Stimulated activated CD4-positive, alpha-beta T cell treated with anti-CD3 and anti-CD28 coated beads, Interleukin-4, amount 100 ng/mL, for 48 hours (primary cell): ENCODE measurements at places on chromosomes 11 and 22.

- DNase-seq: no peak
Observed at GRCh38 chr22:33124471-33124870, 66.3 kb upstream of the SYN3 start.

DNA sequence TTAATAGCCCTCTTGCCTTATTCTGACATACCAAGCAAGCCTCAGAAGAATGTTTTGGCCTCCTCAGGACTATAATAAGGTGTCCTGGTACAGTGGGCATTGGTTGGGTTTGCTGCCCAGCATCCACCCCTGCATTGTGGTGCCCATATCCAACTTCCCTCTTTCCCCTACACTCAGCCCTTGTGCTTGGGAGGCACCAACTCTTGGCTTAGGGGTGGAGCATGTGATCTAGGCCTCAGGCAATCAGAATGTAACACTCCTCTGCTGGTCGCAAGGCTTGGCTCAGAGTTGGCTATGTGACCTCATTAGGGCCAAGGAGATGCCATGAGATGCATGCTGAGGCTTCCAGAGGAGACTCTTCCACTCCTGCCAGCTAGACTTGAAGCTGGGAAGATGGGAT lies 123.0 kb downstream of the CSNK2A3 start:
- no peak for DNase-seq

DNA sequence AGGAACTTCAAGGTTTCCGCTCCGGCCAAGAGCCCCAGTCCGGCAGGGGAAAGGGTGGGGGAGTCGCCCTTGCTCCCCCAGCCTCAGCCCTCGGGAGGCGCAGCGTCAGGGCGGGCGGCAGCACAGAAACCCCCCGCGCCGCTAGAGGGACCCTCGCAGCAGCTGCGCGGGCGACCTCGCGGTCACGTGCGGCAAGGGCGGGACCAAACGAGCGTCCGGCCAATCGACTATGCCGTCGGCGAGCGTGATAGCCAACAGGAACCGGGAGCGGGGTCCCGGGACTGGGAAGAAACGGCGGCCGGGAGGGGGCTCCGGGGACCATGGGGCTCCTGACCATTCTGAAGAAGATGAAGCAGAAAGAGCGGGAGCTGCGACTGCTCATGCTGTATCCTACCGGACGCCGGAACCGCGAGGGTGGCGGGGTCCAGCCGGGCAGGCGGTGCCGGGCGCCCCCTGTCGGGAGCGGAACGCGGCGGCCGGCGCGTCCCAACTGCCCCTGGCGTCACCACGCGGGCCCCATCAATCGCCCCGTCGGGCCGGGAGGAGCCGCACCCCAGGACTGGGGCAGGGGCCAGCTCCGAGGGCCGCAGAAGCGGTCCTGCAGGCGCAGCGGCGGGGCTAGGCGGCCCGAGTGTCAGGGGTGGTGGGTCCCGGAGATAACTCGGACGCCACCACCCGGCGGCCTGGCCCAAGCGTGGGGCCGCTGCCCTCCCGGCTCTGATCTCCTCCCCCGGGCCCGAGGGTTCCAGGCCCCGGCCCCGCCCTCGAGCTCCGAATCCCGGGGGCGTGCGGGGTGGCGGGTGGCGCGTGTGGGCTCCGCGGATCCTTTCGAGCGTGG lies at the start of gene ARL2:
ARL2 (plus strand) TSS at position 273 of the 838 bp plus-strand sequence; CDS start at position 321, 48 bp downstream.
- DNase-seq: peak; percentile 84

DNA sequence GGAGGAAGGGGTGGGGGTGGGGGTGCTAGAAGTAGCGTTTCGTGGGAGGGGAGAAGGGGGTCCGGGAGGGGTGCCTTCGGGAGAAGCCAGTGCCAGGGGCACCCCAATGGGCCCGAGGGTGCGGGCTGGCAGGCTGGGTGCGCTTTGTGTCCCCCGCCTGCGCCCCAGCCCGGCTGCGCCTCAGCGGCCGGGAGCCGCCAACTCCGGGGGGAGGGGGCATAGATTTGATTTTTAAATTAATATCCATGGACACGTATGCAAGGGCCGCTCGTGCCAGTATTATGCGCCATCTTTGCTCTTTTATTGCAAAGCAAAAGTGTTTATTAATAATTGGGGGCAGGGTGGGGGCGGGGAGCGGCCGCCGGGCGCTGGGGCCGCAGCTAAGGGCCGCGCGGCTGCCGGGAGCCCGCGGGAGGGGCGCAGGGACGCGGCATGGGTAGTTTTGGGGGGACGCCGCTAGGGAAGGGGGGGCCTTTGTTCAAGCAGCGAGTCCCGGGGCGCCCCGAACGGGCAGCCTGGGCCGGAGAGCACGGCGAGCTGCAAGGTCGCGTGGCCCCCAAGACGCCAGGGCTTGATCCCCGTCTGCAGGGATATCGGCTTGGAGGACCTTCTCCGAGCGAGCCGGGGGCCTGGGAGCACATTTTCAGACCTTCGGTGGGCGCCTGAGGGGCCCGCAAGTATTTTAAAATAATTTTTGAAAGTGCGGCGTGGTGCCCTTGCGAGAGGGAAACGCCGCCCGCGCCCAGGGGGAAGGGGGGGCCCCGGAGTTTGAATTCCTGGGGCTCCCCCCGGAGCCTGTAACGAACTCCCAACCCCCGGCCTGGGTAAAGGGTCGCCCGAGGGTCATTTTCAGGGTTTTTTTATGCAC lies 959 bp downstream of the CCND1 start:
- DNase-seq: no peak

- DNase-seq: no peak
Observed at GRCh38 chr11:122044086-122044485, 71.9 kb downstream of the BLID start.

GRCh38 chr11:12901874-12902481 lies 107.1 kb upstream of the RASSF10 start:
- no peak for DNase-seq

DNA sequence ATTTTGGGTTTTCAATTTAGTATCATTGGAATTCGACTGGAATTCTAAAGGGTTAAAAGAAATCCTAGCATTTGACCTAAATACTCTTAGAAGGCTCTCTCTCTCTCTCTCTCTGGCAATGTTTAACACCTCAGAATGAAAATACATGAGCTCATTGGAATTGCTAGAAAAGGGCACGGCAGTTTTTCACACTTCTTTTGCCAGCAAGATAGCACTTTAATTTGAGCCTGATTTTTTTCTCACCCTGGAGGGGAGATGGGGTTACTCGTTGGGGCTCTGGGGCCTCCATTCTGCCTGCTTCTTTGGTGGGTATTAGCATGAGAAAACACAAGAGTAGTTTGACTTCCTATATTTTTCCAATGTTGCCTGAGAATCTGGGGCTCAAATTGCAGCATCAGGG lies 22.8 kb upstream of the CLMP start:
- DNase-seq: no peak

- DNase-seq: no peak
Observed at GRCh38 chr22:20436307-20436767, 1.3 kb downstream of the SCARF2 start.

GRCh38 chr11:124434699-124435098 lies 10.0 kb upstream of the OR8B4 start:
- DNase-seq: no peak

DNA sequence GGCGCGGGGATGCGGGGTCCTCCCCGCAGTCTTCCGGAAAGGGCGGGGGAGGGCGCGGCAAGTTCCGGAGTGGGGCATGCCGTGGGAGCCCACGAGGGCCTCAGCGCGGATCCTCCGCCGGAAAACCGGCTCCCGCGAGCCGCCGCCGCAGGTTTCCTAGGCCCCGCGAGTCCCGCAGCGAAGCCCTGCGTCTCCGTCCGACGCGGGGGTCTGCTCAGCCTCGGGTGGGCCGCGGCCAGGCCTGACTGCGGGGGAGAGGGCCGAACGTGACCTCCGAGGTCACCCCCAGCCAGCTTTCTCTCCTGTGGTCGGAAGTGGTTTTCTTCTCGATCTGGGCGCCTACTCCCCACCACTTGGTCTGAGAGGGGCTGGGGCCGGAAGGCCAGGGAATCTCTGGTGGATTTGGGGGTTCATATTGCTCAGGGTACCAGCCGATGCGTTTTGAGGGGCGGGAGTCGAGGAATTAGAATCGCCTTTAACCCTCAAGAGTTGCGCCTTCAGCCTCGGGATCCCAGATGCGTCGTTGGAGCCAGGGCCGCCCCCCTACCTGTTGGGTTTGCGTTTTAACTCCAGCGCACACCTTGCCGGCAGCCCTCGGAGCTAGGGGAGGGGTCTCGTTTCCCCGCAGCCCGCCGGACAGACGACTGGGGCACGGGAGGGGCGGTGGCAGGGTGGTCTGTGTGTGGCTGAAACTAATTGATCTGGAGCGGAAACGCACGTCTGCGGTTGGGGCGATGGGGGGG lies 3.6 kb upstream of the CCND1 start:
- no peak for DNase-seq

GRCh38 chr11:110565357-110566336 lies 135.9 kb downstream of the FDX1 start:
- DNase-seq: no peak

GRCh38 chr22:43853328-43853931 lies 8.9 kb downstream of the SULT4A1 start:
- no peak for DNase-seq

DNA sequence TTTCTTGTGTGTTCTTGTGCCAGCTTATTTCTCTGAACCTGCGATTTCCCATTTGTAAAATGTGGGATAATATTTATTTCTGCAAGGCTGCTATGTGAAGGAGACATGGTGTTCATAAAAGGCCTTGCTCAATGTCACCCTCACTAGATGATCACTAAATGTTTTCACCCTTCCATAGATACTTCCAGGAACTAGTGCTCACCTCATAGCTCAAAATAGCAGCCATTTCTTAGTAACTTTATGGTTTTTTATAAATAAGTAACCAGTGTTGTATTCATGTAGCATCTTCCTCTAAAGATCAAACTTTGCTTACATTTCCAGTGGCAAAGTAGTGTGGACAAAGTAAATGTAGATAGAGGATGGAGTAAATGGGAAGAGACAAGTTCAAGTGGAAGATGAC lies 23.8 kb downstream of the SYTL2 start:
- DNase-seq: no peak

- no peak for DNase-seq
Observed at GRCh38 chr22:47618180-47619010, 855.9 kb downstream of the TBC1D22A start.

GRCh38 chr22:23175817-23176644 lies 4.3 kb upstream of the BCR start:
- no peak for DNase-seq

GRCh38 chr22:43126501-43127165 lies 16.1 kb downstream of the BIK start:
- no peak for DNase-seq

GRCh38 chr11:34948696-34949095 lies 32.3 kb downstream of the PDHX start:
- no peak for DNase-seq

DNA sequence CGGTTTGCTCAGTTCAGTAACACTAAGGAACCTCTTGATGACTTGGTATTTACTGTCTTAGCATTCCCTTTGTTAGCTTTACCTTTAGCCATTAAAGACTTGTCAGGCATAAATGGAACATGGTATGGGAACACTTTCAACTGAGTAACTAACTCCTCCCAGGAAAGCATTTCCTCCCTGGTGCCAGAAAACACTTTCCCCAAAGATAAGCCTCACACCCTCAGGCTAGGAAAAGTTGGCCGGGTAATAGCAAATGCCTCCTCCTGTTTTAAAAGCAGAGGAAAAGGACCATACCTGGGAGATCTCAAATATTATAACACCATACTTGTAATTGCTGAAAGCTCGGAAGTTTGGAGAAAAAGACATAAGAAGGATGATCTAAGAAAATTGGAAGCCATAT lies 12.0 kb downstream of the KCNJ11 start:
- no peak for DNase-seq

DNA sequence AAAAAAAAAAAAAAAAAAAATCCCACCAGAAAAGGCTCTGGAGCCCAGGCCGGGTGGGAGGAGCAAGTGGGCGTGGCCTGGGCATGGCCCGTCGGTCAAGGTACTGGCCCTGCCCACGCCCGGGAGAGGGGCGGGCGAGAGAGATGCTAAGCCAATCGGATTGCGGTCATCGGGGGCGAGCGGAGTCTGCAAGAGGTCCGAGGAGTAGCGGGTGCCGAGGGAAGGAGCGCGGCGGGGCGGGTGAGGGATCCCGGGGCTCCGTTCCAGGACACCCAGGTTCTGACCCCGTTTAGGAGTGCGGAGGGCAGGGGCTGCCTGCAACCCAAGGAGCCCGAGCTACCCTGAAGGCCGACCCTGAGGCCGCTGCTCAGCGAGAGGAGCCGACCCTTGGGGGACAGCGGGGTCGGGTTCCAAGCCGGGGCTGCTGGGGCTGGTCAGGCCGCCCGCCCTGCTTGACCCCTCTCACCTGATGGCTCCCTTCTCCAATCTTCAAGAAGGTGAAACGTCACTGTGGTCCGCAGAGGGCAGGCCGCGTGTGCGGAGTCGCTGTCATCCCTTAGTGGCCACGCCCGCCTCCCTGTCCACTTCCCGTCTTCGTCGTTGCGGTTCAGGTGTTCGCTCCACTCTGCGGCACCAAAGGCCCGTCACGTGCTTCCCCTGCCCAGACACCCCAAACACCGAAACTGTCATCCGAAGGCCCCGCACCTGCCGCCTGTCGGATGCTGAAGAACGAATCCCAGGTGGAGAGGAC lies 11.1 kb upstream of the TAB1 start:
- DNase-seq: peak; percentile 71

GRCh38 chr11:102610200-102610599 lies 14.9 kb downstream of the MMP20 start:
- no peak for DNase-seq

GRCh38 chr11:131572423-131572822 lies 202.0 kb downstream of the NTM start:
- DNase-seq: no peak

DNA sequence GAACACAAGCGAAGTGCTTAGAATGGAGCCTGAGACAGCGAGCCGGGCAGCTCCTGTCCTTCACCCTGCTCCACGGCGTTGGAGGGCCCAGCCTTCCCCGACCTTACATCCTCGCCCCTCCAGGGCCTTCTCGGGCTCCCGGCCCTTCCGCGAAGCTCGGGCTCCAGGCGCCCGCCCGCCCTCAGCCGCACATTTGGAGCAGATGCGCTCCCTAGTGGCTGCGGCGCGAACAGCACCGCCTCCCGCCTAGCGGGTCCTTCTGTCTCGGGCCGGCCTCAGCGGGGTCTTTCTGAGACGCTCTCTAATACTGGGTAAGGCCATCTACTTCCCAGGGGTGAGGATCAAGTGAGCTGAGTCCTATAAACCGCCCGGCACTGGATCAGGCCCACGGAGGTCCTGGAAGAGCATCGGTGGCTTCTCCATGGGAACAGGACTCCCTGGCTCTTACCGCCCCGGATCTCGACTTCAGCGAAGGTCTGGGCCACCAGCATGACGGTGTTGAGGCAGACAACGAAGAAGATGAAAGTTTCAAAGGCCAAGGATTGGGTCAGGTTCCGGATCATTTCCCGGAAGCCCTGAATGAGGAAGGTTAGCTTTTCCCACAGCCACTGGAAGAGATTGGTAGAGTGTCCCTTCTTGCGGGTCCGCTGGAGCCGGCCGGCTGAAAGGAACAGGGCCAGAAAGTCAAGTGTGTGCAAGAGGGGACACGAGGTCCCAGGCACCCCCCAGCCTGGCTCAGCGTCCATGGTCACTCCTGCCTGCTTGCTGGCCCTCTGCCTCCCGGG lies 3.7 kb downstream of the CATSPER1 start:
- DNase-seq: peak; percentile 63

GRCh38 chr11:11390068-11390771 lies 37.2 kb upstream of the CSNK2A3 start:
- DNase-seq: no peak

DNA sequence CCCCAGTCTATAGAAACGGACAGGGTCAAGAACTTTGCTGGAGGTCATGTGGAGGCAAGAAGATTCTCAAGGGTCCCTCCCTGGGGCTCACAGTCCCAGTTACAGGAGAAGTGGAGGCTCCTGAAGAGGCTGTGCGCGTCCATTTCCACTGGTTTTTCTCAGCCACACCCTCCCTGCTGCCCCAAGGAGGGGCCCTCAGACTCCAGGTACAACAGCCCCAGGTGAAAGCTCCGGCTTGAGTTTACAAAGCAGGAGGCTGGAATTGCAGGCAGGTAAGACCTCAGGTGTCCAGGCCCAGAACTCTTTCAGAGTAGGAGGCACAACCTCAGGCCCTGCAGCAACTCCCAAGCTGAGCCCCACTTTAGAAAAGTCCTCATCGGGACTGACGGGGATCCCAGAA lies 3.1 kb downstream of the SHANK2 start:
- no peak for DNase-seq
